ENCODE measurements at places on chromosomes 13 and 19.

- no peak for DNase-seq
Measured at GRCh38 chr13:44837250-44837649, 152.0 kb downstream of the NUFIP1 start.

GRCh38 chr13:67769987-67770341, 539.8 kb upstream of the PCDH9 start:
- DNase-seq = no peak

DNA sequence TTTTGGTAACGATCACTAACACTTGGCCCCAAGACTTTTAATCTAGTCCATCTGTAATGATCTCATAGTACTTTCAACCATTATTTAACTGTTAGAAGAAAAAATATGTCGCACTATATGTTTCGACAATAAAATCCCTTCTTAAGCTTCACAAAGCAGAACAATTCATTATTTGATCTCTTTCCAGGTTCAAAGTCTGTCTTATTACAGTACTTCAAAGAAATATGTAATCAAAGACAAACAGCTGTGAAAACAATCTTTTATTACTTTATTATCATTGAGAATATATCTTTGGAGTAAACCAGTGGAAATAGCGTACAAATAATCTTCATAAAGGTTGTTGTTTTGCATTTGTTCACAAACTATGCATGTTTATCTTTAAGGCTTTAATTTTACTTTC, 93.5 kb downstream of the DACH1 start:
- DNase-seq = no peak

DNA sequence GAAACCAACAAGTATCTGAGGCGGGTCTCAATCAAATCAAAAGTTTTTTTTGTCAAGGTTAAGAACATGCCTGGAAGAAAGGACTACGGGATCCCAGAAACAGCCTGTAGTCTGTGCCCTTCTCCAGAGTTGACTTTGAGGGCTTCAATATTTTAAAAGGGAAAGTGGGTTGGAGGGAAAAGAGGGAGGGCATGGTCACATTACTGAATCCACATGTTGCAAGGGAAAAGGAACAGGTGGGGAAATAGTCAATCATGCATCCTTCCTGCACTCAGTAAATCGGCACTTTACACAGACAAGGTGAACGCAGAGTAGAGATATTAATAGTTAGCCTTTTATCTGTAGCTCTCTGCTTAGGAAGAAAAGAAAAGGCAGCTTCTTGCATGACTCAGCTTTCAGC, 808.5 kb downstream of the UQCRFS1 start:
- DNase-seq = no peak

- DNase-seq = no peak
Measured at GRCh38 chr13:109093998-109094397, 464.6 kb downstream of the MYO16 start.

DNA sequence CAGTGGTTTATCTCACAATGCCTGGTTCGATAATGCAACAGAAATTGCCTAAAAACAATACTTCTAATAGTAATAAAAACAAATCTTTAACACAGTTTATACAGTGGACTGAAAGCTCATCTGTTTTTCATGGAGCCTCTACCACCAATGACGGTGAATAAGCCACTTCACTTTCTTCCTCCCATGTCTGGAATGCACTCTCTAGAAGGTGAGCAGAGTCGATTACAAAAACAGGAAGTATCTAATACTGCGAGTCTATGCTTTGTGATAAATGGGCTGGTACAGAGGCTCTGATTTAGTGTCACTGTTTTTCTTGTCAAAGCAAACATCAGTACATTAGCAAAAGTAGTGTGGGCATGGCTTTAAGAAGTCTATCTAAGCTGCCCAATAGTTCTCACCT, 1348.6 kb upstream of the SLC10A2 start:
- DNase-seq = no peak

GRCh38 chr19:4014541-4015491, 7.3 kb downstream of the PIAS4 start:
- peak; percentile 29 for DNase-seq

GRCh38 chr19:9306443-9306842, 3.2 kb downstream of the ZNF699 start:
- DNase-seq = no peak

- DNase-seq = no peak
Measured at GRCh38 chr13:23889615-23890607, 711 bp upstream of the MIPEP start.
